ENCODE measurements at places on chromosomes 2 and 18.

GRCh38 chr2:127342101-127342500 lies 45.7 kb downstream of the MAP3K2 start:
- DNase-seq, result no peak

- DNase-seq, result no peak
Measured at GRCh38 chr2:202267495-202267894, 1.9 kb downstream of the NOP58 start.

DNA sequence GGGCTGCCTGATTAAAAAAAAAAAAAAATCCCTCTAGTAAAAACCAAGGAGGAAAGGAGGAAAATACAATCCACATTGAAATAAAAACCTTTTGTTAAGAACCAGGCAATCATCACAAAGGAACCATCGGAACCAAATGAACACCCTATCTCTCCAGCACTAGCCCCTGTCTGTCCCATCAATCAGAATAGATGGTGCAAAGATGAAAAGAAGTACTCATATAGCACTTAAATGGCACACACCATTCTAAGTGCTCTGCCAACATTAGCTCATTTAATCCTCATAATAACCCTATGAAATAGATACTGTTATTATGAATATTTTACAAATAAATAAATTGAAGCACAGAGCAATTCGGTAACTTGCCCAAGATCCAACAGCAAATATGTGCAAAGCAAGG lies 38.5 kb downstream of the LRP2 start:
- no peak for DNase-seq

DNA sequence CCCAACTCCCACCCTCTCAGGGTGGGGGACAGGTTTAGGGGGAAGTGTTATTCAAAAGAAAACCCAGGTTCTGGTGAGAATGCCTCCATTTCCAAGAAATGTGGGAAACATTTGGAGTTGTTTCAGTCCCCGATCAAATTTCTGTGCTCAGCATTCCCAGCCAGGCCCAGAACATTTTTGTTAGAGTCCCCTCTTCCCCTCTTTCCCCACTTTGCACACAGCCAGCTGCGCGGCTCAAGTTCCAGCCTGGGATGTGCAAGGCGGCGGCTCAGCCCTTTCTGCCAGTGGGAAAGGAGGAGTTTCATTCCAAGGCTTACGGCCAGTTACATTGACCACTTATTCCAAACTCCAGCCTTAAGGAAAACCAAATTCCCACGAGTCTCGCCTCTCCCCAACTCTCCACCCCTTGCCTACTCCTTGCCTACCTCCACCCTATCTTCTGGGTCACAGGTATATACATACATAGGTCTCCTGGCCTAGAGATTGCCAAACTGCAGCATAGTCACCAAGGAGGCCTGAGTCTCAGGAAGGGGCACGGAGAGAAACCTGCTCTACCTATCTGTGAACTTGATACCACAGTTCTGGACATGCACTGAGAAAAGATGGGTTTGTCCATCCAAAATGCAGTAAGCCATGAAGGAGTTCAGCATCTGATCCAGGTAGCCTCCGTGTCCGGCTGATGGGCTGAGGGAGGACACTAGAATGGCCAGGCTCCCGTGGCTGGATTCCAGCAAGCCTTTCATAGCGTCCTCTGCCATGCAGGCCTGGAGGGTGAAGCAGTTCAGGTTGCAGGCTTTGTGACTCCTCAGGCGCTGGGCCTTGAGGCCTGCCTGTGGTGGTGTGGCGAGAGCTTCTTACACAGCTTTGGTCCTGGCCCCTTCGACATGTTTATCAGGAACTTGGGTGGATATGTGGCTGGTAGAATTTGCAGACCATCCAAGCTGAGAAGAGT lies 154.5 kb downstream of the ZFP36L2 start:
- no peak for DNase-seq

DNA sequence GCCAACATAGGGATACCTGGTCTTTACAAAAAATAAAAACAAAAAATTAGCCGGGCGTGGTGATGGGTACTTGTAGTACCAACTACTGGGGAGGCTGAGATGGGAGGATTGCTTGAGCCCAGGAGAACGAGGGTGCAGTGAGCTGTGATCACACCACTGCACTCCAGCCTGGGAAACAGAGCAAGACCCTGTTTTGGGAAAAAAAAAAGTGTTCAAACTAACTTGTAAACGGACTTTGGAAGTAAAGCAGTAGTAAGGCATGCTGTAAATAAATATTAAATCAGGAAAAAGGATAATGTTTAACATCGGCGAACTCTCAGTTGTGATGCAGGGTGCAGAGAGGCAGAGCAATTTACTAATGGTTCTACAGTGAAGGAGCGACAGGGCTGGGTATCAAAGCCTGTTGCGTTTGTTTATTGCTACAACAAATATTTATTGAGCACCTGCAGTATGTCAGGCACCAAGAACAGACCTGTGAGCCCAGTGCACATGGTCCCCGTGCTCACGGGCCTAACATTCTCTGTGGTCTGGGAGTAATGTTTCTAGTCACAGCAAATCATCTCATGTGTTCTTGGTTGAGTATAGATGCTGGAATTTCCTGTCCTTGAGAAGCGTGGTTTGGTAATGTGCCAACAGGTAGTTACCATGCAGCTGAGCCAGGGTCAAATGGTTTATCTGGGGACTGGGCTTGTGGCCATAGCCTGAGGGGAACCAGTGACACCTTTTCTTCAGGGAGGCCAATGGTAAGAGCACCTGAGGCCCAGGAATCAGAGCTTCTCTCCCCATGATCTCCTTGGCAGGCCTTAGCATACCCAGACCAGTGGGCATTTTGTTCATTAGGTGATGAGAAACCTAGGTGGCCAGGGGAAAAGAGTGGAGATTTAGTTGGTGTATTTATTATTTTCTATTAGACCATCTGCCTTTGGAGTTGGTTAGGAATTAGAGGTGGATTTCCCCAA lies 27.9 kb upstream of the GREB1 start:
- no peak for DNase-seq

- no peak for DNase-seq
Measured at GRCh38 chr2:130842770-130843169, 6.1 kb downstream of the ARHGEF4 start.

DNA sequence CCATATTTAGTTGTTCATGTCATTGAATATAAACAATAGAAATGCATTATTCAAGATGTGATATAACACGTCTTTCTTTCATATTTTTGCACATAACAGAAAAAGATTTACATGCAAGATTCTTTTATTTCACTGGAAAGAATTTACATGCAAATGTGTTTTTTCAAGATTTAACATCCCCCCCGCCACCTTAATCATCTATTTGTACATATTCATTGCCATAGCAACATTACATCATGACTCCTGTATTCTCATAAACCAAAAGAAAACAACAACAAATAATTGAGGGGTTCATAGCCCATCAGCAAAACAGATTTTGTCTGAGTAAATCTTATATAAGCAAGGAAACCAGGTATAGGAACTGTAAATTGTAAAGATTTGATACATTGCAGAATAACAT lies 3.2 kb upstream of the ACVR1C start:
- DNase-seq, result no peak

GRCh38 chr2:162091325-162092007 lies 17.5 kb upstream of the DPP4 start:
- DNase-seq, result no peak

DNA sequence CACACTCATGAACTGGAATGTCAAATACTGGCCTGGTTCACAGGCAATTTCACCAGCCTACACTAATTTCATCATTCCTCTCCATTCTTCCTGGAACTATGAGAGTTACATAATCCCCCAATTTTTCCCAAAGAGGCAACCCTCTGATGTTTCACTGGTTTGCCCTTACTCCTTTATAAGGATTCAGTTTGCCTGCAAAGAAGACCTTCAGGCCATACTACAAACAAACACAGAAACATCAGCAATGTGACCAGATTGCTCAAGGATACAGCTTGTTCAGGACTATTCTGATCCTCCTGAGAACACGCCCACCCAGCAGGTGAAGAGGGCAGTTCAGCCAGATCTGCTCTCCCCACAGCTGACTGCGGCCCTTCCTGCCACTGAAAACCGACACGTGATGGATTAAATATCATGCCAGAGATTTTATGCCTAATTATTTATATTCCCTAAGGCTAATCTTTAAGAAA lies 215.5 kb downstream of the ETAA1 start:
- DNase-seq, result no peak

- no peak for DNase-seq
Measured at GRCh38 chr2:178199334-178199733, 5.0 kb downstream of the OSBPL6 start.

DNA sequence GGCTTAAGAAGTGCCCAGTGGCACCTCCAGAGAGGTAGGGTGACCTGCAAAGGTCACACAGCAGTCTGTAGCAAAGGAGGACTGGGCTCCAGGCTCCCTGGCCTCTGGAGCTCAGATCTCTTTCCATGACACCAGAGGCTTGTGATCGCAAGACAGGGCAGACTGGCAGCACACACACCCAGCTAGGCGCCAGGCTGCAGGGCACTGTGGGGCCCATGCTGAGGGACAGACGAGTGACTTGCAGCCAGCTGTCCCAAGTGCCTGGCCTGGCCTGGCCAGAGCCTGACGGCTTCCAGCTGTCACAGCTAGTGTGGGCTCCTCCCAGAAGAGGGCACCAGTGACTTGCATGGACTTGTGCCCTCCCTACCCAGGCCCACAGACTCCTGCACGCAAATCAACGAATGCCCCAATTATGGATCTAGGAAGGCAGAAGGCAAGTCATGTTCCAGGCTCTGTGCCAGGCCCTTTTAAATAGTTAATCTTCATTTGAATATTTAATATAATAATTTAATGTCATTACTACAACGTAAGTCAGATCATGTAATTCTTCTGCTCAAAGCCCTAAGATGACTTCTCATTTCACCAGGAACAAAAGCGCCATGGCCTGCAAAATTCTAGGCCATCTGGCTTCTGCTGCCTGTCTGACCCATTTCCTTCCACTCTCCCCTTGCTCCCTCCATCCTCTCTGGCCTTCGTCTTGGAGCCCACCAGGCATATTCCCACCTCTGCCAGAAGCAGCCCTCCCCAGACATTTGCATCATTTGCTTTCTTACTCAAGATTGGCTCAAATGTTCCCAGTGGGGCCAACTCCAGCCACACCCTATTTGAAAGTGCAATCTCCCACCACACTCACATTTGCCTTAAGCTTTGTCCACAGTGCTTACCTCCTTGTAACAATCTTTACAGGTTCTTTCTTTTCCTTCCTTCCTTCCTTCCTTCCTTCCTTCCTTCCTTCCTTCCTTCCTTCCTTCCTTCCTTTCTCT lies 3.7 kb upstream of the SPEG start:
- DNase-seq, result no peak

GRCh38 chr2:42713920-42714319 lies 50.0 kb downstream of the OXER1 start:
- DNase-seq, result no peak

DNA sequence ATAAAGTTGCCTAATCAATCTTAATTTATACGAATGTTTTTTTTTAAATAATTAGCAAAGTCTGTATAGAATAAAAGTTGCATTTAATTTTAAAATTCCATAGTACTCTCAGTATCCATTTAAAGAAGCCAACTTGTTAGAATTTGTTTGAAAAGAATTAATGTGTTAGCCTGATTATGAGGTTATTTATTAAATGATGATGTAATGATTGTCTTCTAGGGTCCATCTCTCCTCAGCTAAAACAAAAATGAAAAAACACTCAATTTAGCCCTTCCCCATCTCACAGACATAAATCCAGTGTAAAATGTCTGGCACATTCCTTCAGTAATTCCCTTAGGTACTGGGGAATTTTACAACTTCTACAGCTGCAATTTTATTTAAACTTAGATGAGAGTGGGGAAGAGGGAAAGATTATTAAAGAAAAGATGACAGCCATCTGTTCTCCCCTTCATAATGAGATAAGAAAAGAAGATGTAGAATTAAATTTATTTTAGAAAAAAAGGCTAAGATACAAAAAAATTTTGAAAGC lies 68.6 kb downstream of the BARD1 start:
- DNase-seq, result no peak

GRCh38 chr2:202555356-202555755 lies 79.4 kb upstream of the FAM117B start:
- DNase-seq, result no peak

- DNase-seq, result no peak
Measured at GRCh38 chr2:128770143-128771085, 451.7 kb upstream of the HS6ST1 start.

DNA sequence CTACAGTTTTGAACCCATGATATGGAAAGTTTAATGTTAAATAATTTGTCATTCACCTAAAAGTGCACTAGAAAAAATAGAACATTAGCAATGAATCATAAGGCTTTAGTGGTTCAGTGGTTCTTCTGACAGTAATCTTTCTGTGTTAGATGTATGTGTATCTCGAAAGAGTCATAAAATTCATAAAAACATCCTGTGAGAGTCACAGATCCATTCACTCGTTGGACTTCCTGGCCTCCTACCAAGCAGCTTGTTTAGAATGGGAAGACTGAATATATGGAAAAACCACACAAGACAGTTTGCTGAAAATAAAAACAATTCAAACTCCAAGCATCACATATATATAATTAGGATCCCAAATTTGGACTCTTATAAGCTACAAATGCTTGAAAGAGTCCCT lies 34.8 kb downstream of the ADNP2 start:
- DNase-seq, result no peak

GRCh38 chr2:157784169-157784822 lies 91.8 kb downstream of the ACVR1 start:
- DNase-seq, result no peak

All from activated naive CD8-positive, alpha-beta T cell treated with anti-CD3 and anti-CD28 coated beads, Interleukin-2, amount 10 ng/mL, durations not matched to agents 7 days and 5 days (primary cell).